ENCODE measurements at places on chromosomes 2 and 18.

GRCh38 chr2:8779795-8780671, 57.4 kb downstream of the KIDINS220 start:
- peak; percentile 36 for DNase-seq

DNA sequence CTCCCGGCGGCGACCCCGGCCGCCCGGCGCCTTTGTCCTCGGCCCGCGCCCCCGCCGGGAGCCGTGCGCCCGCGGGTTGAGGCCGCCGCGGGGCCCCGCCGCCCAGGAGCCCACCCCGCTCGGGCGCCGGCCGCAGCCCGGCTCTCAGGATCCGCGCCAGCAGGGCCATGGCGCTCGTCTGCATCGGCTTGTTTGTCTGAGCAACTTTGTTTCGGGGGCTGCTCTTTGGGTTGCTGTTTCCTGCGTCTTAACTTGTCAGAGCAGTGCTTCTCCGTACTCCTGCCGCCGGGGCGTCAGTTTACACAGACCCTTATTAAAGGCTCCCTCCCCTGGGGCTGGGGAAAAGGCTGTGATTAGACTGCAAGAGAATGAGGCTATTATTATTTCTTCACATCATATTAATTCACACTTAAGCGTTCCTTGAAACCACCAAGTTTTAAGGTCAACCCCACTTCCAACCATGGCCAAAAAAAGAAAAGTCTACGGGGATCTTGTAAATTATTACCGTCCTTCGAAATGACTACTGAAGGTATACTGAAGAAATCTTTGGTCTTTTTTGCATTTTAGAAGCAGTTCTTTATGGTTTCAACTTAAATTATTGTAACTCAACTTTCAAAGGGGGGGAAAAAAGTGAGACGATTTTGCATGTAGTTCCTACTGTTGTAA, at the start of gene CYP27C1:
CYP27C1 (minus strand) TSS at position 198 of the 666 bp plus-strand sequence; CDS start at position 169, 29 bp downstream.
- DNase-seq, result peak; percentile 12

DNA sequence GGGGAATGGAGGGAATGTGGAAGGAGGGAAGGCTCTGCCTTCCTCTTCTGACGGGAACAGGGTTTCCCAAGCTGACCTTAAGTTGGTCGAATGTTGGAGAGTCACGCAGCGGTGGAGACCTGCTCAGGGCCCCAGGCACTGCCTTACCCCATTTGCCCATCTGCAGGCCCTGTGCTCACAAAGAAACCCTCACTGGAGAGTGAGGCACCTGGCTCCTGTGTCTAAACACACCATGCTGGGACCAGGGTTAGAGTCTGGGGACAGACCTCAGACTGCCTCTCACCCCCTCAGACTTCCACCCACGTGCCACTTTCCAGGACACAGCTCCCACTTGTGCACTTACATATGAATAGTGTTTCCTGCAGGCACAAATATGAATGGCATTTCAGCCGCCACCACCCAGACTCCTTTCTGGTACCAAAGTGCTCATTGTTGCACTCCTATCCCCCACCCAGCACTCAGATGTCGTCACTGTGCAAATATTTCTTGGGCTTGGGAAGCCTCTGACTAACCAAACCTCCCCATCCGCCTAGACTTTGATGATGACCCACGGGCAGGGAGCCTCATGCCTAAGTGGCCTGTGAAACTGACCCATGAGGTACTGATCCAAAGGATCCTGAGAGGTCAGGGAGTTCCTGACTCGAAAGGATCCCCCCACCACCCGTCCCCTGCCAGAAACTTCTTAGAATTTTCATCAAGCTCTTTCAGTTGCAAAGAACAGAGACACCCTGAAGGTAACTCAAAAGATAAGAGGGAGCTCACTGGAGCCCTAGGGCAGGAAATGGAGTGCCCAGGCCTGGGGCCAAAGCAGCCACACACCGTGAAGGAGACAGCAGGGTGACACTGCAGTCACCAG, 78.3 kb downstream of the STPG4 start:
- peak; percentile 89 for DNase-seq

DNA sequence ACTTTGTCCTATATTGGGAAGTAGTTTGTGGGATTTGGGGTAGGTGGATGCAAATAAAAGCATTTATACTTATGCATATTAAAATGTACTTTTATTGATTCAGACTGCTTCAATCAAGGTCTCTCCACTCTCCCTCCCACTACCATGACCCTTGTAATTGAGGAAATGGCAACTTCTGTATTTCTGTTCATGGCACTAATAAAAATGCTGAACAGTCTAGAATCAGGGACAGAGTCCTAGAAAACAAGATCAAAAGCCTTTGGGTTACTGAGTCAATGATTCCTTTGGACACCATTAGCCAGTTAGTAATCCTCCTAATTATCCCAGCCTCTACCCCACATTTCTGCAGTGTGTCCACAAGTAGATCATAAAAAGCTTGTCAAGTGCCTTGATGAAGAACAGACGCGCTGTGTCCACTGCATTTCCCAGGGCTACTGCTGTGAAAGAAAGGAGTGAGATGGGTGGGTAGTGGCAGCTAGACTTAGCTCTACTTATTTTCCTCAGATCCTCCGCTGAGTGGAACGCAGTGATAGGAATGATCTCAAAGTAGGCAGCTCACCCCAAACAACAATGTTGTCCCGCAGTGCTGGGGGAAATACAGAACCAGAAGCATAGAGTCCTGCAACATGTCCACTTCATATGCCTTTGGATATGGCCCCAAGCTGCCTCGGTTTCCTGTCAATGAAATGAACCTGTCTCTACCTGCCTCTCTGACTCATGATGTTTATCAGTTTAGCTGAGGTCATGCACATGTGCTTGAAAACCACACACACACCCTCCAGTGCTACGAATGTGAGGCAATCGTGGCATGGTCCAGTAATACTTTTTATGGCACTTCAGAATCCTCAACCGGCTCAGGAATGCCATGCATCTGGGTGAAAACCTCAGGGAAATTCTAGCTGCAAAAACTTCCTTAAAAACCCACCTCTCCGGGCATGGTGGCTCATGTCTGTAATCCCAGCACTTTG, 115.5 kb downstream of the COL6A3 start:
- peak; percentile 92 for DNase-seq

DNA sequence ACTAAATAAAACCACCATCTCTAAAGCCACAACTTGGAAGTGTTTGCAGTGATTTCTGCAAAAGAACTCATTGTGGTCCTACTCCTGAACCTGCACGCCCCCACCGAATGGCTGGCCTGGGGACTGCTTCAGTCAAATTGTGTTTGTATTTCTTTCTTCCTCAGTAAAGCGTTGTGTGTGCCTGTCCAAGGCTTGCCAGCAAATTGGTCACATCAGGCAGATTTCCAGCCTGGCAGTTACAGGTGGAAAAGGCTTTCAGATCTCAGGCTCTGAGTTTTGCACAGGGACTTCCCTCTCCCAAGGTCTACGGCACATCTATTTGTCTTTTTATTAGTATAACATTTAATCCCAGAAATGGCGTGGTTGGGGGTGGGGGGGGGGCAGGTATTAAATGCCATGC, 54.0 kb upstream of the NOSTRIN start:
- no peak for DNase-seq

- DNase-seq, result no peak
These were observed 33.8 kb upstream of the TMEM17 start for GRCh38 chr2:62539606-62540407.

DNA sequence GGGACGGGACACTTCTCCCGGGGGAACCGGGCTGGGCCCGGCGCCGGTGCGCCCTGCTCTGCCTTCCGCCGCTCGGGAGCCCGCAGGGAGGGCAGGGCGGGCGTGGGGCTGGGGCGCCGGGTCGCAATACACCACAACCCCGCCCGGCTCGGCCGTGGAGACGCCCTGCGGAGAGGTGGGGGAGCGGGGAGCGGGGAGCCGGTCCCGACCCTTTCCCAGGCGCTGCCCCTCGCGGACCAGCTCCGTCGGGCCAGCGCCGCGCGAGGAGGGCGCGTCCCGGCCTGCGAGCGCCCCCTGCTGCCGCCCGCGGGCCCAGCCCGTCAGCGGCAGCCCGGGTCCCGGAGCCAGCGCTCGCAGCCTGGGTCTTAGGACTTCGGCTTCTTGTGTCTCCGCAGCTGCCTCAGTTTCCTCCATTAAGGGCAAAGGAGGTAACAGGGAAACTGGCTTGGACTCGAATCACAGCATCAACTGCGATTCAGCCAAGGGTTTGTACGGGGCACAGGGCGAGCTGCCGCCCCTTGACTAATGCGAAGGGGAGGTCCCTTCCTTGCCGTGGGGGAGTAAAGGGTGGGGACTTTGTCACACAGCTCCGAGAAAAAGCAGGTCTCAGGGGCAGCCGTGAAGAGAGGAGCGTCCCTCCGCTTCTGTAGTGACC, 635 bp upstream of the ADRA2B start:
- peak; percentile 41 for DNase-seq

GRCh38 chr2:173961346-173961705, 3.8 kb downstream of the SP3 start:
- DNase-seq, result no peak

DNA sequence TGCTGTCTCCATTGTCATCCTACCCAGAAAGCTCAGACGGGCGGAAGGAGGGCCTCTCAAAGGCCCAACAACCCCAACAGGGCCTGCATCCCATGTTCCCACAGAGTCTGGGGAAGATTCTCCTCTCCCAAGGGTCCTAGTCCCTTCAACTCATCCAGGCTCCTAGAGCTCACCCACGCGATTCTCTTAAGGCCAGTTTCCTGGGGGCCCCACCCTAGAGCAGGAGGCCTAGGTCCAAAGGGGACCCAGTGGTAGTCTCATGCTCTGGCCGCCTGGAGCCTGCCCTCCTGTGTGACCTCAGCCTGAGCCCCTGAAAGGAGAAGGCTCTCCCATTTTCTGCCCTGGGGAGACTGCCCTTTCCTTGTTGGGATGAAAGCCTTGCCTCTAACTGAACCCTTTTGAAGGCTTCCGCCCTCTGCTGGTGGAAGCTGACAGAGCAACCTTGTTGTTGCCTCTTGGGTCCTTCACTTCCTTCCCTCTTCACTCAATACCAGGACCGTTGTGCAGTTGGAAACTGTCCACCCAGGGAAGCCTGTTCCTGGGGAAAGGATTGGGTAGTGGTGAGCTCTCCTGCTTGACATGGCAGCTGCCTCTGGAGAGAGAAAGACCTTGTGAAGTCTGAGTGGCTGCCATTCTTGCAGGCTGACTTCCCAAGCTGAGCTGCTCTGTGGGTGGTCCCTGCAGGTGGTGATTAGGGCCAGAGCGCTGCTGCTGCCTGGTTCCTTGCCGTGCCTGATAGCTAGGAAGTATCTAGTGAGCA, 86.0 kb upstream of the ALPP start:
- peak; percentile 74 for DNase-seq

DNA sequence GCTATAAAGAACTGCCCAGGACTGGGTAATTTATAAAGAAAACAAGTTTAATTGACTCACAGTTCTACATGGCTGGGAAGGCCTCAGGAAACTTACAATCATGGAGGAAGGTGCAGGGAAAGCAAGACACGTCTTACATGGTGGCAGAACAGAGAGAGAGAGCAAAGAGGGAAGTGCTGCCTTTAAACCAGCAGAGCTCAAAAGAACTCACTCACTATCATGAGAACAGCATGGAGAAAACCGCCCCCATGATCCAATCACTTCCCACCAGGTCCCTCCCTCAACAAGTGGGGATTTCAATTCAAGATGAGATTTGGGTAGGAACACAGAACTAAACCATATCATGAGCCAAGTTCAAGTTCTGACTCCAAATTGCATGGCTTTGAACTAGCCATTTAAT, 62.8 kb upstream of the PPP1CB start:
- DNase-seq, result no peak

- no peak for DNase-seq
These were observed 124.9 kb downstream of the GRB14 start for GRCh38 chr2:164496421-164496820.

GRCh38 chr2:195486987-195487644, 169.9 kb upstream of the SLC39A10 start:
- DNase-seq, result peak; percentile 60

- DNase-seq, result no peak
These were observed 484.7 kb downstream of the EIPR1 start for GRCh38 chr2:2892892-2893291.

Data from myocyte (in vitro differentiated cells).